ENCODE measurements at places on chromosomes 3 and 15.
A peak's percentile ranks its signal among the peaks of the same experiment; 100 is the strongest.

- H3K4me3 ChIP-seq, result no peak overlapping the region
- no peak overlapping the region for H3K27ac ChIP-seq
- no peaks in the 10 kb centered on the region for H3K4me1 ChIP-seq
- H3K27me3 ChIP-seq, result no peaks in the 10 kb centered on the region
These were observed 322.6 kb upstream of the KCNH8 start for GRCh38 chr3:18825665-18826064.

- no peak for DNase-seq
- no peaks in the 10 kb centered on the region for H3K36me3 ChIP-seq
- no peaks in the 10 kb centered on the region for H3K4me1 ChIP-seq
- H3K27me3 ChIP-seq, result no peaks in the 10 kb centered on the region
- no peak overlapping the region for H3K4me3 ChIP-seq
These were observed 635.8 kb downstream of the SQOR start for GRCh38 chr15:46270481-46271147.

DNA sequence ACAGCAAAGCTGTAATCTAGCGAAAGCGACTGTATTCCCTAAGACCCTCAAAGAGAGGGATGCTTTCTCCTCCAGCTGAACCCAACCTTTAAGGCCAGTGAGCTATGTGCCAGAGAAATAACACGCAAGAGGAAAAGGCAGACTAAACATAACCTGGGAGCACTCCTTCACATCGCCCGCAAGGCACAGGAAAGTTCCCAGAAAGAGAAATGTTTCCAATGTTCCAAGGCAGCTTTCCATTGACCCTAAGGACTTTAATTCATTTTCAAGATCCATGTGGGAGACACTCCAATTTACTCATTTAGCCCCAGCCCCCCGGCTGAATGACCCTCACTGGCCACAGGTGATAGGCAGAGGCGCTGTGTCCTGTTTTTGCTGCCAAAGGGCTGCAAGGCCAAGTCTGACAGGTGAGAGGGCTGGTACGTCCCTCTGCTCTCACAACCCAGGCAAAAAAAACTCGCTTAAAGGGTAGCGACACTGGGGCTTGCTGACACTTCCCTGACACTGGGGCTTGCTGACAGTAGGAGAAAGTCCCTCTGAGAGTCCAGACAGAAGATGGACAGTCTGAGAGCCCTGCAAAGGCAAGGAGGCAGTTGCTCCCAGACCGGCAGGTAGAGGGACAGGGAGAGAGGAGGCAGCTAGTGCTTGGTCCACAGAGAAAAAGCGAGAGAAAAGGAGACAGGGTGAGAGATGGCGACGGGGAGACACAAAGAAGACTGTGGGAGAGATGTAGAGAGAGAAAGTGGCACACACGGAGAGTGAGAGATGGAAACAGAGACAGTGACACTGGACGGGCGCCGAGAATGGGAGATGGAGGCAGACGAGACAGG is 702 bp downstream of the ARHGEF3 start:
- H3K27ac ChIP-seq, result peak overlapping the region; percentile 60
- no peak for DNase-seq
- peaks cover 31% of the 10 kb centered on the region for H3K4me1 ChIP-seq
- peak overlapping the region; percentile 87 for H3K4me3 ChIP-seq
- H3K27me3 ChIP-seq, result no peaks in the 10 kb centered on the region

GRCh38 chr3:82163907-82164520 is 402.6 kb upstream of the GBE1 start:
- H3K36me3 ChIP-seq, result no peaks in the 10 kb centered on the region
- H3K27ac ChIP-seq, result no peak overlapping the region
- no peaks in the 10 kb centered on the region for H3K4me1 ChIP-seq

DNA sequence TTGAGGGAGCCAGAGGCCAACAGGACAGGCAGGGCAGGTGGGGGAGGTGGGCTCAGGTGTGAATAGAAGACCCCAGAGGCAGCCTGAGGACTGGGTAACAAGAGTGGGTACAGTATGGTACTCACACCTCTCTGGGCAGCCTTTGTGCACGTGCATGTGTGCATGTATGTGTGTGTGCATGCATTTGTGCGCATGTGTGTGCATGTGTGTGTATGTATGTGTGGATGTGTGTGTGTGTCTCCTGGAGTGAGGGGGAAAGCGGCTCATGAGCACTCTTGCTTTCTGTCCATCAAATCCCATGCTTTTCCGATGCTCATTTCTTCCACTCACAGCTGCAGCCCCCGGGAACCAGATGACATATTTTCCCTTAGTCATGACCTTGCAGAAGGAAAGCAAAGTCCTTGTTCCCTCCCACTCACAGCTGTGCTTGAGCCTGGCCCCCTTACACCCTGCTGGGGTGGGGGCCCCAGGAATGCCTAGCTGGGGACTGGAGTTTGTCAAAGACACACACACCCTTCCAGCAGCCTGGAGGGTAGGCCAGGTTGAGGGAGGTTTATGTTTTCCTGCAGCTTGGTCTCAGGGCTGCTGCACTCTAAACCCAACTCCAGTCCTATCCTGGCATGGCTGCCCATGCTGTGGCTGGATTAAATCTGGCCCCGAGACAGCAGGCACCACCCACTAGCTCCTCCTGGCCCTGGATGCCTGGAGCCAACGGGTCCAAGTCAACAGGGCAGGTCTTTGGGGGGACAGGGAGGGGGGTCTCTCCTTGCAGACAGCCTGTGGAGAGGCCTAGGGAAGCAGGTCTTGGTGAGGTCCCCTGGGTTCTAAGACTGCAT is 22.5 kb downstream of the CCDC33 start:
- no peaks in the 10 kb centered on the region for H3K4me1 ChIP-seq
- no peak overlapping the region for H3K4me3 ChIP-seq
- no peak for DNase-seq

DNA sequence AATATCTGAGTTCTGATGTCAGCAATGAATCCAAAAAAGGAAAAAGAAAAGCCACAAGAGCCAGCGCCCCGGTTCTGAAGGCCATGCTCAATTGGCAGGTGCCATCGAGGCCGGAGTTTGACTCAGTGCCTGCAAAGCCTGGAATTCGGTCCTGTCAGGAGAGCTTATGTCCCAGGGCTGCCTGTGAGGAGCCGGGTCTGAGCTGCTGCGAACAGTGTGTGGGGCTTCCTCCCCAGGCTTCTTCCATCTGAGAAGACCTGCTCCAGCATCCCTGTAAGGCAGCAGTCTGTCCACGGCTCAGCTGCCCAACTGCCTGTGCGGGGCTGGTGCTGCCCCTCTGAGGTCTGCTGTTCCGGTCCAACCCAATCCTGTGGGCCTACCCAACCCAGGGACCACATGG is 46.1 kb downstream of the ROPN1B start:
- no peak for DNase-seq
- H3K36me3 ChIP-seq, result peaks cover 35% of the 10 kb centered on the region
- H3K27ac ChIP-seq, result no peak overlapping the region
- no peaks in the 10 kb centered on the region for H3K27me3 ChIP-seq
- no peaks in the 10 kb centered on the region for H3K4me1 ChIP-seq

DNA sequence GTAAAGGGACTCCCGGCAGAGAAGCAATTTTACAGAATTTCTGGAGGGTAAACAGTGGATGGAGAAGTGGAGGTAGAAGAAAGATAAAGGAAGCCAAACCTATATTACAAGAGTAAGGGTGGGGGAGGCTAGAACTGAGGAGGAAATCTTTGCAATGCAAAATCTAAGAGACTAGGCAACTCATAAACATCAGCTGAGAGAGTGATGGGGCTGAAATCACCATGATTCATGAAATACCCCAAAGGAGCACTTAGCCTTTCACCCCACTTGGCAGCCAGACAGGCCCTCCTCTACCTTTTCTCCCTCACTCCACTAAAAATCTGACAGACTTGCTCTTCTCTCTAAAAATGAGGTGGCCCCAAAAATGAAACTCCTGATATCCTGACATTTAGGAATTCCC is 19.5 kb upstream of the ZBTB38 start:
- H3K4me1 ChIP-seq, result no peaks in the 10 kb centered on the region
- H3K4me3 ChIP-seq, result no peak overlapping the region

DNA sequence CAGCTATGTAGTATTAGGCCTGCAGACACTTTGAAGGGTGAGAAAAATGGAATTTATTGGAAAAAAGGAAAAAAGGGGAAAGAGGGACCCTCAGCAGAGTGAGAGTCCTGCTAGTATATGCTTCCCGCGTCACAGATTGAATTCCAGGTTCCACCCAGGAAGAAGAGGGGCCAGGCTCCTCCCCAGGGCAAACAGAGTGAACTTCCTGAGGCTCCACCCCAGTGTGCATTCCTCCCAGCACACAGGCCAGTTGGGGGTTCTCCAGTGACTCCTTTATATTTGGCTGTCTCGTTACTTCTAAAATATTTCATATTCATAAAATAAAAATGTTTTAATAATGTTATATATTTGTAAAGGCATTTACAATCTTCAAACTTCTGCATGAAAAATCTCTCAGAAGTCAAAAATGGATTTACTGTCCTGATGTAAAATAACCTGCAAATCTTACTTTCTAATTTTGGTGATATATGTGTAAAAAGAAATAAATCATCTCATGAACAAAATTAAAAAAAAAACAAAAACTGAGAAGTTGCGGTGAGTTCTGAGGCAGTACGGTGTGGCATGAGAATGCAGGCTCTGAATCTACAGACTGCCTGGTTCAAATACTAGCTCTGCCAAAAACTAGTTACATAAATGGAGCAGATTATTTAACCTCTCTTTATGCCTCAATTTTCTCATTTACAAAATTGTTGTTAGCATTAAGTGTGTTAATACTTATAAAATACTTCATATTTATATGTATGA is 175.8 kb upstream of the P2RY1 start:
- no peaks in the 10 kb centered on the region for H3K4me1 ChIP-seq
- H3K4me3 ChIP-seq, result no peak overlapping the region
- H3K27me3 ChIP-seq, result no peaks in the 10 kb centered on the region
- no peak overlapping the region for H3K27ac ChIP-seq

DNA sequence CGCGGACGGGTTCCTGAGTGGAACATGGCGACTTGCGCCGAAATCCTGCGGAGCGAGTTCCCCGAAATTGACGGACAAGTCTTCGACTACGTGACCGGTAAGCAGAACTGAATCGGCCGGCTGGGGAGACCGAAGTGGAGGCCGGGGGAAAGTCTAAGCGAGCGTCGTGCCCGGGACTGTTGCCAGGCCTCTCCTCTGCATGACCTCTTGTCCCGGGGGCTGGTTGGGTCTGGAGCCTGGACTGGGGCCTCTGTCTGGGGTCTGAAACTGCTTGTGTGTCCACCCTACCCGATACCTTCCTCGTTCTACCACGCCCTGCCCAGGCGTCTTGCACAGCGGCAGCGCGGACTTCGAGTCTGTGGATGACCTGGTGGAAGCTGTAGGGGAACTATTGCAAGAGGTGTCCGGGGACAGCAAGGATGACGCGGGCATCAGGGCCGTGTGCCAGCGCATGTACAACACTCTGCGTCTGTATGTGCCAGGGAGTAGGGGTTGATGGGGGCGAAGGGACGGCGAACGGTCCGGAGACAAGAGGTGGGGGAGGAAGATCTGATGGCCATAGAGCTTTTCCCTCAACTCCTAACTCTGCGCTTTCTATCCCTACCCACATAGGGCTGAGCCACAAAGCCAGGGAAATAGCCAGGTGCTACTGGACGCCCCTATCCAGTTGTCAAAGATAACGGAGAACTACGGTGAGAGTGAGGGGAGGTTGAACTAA is at the start of gene ABCF3:
ABCF3 (plus strand) TSS at position 16 of the 718 bp plus-strand sequence; CDS start at position 25, 9 bp downstream.
- H3K4me1 ChIP-seq, result peaks cover 31% of the 10 kb centered on the region
- H3K27me3 ChIP-seq, result no peaks in the 10 kb centered on the region
- peak within 1 kb of the TSS; percentile 94 for H3K27ac ChIP-seq
- no peak for DNase-seq
- H3K36me3 ChIP-seq, result peaks cover 12% of the 10 kb centered on the region

- H3K4me3 ChIP-seq, result no peak overlapping the region
- no peaks in the 10 kb centered on the region for H3K36me3 ChIP-seq
- DNase-seq, result no peak
- no peaks in the 10 kb centered on the region for H3K27me3 ChIP-seq
- H3K27ac ChIP-seq, result no peak overlapping the region
These were observed 262.5 kb downstream of the SCAPER start for GRCh38 chr15:76642671-76643070.

- no peak overlapping the region for H3K4me3 ChIP-seq
- peak; percentile 64 for DNase-seq
- peak overlapping the region; percentile 48 for H3K27ac ChIP-seq
- H3K27me3 ChIP-seq, result no peaks in the 10 kb centered on the region
These were observed 42.9 kb downstream of the TNFAIP8L3 start for GRCh38 chr15:51051776-51052175.

- H3K27me3 ChIP-seq, result no peaks in the 10 kb centered on the region
- H3K27ac ChIP-seq, result no peak overlapping the region
- no peaks in the 10 kb centered on the region for H3K4me1 ChIP-seq
- no peak overlapping the region for H3K4me3 ChIP-seq
- DNase-seq, result no peak
- H3K36me3 ChIP-seq, result no peaks in the 10 kb centered on the region
These were observed 266.0 kb downstream of the KCNMB2 start for GRCh38 chr3:178802259-178802658.

DNA sequence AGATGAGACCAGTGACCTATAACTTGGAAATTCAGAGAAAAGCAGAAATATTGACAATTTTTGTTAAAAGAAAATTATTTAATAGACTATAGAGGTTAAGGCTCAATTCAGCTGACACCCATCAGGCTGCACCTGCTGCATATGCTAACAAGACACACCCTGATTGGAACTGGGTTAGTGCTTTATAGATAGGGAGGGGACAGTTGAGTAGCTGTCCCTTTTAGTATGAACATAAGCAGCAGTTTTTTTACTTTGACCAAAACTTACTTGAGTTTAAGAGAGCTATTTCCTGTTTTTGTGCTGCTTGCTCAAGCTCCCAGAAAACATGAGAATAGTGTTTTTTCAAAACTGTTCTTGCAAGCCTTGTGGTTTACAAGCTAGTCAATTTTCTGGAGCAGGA is 292.6 kb downstream of the LRRC3B start:
- H3K4me3 ChIP-seq, result no peak overlapping the region
- DNase-seq, result no peak
- no peaks in the 10 kb centered on the region for H3K27me3 ChIP-seq
- no peak overlapping the region for H3K27ac ChIP-seq

- H3K27ac ChIP-seq, result no peak overlapping the region
- no peaks in the 10 kb centered on the region for H3K36me3 ChIP-seq
- no peaks in the 10 kb centered on the region for H3K4me1 ChIP-seq
- no peak for DNase-seq
These were observed 3.9 kb downstream of the CYP1A2 start for GRCh38 chr15:74752531-74752930.

DNA sequence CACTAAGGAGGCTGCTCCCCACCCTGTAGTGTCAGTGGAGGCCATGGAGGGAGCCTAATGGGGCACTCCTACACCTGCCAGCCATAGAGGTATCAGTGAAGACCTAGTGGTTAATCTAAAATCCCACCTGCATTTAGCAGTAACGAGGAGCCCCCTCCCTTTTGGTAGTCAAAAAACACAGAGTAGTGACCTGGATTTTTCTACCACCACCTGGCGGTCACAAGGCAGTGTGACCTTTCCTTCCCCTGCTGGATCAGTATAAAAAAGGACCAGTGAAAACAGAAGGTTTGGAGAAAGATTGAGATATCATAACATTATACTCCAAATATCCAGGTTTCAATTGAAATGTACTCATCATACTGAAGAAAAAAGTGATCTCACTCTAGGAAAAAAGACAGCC is 241.2 kb downstream of the PYDC2 start:
- no peak overlapping the region for H3K4me3 ChIP-seq
- no peaks in the 10 kb centered on the region for H3K36me3 ChIP-seq
- H3K27me3 ChIP-seq, result no peaks in the 10 kb centered on the region
- no peaks in the 10 kb centered on the region for H3K4me1 ChIP-seq
- no peak for DNase-seq
- H3K27ac ChIP-seq, result no peak overlapping the region

- H3K4me3 ChIP-seq, result no peak overlapping the region
- no peaks in the 10 kb centered on the region for H3K36me3 ChIP-seq
- H3K27me3 ChIP-seq, result no peaks in the 10 kb centered on the region
- no peak for DNase-seq
- H3K27ac ChIP-seq, result no peak overlapping the region
These were observed 301.8 kb downstream of the NLGN1 start for GRCh38 chr3:173699353-173699752.

Data from heart right ventricle (tissue), 16 donors.